ENCODE measurements at places on chromosomes 5 and 9.

GRCh38 chr5:51902512-51902911 lies 519.3 kb downstream of the ISL1 start:
- DNase-seq, result no peak

GRCh38 chr5:111935835-111936234 lies 178.8 kb upstream of the NREP start:
- DNase-seq, result no peak

DNA sequence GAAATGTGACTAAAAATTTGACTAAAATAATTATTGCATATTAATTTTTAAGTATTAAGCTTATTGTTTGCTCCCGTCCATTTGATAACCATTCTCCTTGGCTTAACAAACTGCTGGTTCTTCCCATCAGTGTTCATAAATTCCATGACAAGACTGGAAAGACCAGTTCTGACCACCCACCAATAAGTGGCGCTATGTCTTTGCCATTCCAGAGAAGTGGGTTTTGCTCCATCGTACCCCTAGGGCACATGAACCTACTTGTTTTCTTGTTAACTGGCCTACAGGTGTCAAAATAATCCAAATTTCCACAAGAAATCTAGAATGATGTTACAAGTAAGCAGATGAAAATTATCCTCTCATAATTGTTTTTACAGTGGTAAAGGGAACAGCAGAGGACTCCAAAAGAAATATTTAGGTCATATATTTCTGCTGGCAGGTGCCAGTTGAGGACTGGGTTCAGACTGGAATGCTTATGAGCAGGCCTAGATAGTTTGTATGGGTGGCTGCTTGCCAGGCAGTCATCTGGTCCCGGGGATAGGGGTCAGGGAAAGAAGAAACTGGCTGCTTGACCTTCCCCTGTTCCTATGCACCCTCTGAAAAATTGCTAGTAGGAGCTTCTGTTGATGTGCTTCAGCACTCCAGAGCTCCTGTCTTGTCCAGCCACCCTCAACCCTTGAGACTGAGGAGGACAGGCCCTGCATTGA lies 283.1 kb upstream of the ADAMTSL1 start:
- DNase-seq, result no peak

DNA sequence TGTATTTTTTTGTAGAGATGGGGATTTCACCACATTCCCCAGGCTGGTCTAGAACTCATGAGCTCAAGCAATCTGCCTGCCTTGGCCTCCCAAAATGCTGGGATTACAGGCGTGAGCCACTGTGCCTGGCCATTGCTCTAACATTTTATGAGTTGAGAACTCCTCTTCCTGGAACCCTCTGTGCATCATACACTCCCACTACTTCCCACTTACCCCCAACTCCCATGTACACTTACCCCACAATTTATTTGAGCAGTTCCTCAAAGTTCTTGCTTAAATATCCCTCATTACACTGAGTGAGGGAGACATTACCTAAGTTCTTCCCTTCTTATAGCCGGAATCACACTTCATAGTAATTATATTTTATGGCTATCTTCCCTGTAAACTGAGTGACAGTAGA lies 42.9 kb upstream of the GALNT10 start:
- no peak for DNase-seq

- DNase-seq, result no peak
Observed at GRCh38 chr5:124783285-124783684, 36.8 kb upstream of the ZNF608 start.

DNA sequence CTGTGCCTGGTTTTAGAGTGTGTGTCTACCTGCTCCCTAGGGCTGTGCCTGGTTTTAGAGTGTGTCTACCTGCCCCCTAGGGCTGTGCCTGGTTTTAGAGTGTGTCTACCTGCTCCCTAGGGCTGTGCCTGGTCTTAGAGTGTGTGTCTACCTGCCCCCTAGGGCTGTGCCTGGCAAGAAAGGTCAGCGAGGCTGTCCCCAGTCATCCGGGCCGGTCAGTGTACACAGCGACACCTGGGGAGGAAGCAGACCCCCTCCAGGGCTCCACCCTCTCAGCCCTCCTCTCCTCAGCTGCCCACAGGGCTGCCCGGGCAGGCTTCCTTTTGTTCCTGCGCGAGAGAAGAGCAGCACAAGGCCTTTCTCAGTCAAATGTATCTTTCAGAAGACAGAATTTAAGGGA lies 4.1 kb downstream of the NRARP start:
- no peak for DNase-seq

- DNase-seq, result no peak
Observed at GRCh38 chr9:126750941-126751725, 53.7 kb upstream of the ZBTB43 start.

GRCh38 chr5:172339264-172340180 lies 56.0 kb upstream of the UBTD2 start:
- no peak for DNase-seq

DNA sequence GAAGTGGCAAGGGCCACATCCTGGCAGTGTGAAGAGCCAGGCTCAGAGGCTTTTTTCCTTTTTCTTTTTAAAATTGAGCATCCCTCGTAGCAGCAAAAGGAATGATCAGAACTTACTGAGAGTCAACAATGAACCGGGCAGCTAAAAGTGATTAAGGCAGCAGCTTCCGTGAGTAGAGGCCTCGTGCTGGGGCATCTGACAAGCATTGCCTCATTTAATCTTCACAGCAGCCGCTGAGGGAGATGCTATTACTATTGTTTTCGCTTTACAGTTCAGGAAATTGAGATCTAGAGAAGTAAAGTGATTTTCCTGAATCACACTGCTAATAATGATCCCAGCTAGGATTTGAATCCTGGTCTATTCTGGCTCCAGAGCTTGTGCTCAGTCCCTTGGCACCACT lies 30.7 kb upstream of the PTGS1 start:
- no peak for DNase-seq

DNA sequence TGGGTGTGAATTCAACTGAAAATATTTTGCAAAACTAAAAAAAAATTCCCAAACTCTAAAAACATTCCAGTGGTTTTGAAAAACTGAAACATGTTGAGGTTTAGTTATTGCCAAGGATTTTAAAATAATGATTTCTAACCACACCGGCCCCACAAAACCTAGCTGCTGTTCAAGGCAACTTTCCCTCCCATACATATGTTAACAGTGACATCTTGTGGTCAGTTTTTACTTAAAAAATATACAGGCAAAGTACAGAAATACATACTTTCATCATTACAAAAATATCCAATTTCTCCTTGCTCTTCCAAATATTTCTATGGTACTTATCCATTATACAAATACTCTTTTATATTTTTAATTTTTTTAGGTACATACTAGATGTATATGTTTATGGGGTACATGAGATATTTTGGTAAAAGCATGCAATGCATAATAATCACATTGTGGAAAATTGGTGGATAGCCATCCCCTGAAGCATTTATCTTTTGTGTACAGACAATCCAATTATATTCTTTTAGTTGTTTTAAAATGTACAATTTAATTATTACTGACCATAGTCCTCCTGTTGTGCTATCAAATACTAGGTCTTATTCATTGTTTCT lies 34.4 kb upstream of the MRPS30 start:
- no peak for DNase-seq

GRCh38 chr9:90394871-90395270 lies 247.8 kb downstream of the DIRAS2 start:
- DNase-seq, result no peak

GRCh38 chr5:102762562-102763227 lies 7.6 kb downstream of the PAM start:
- no peak for DNase-seq

DNA sequence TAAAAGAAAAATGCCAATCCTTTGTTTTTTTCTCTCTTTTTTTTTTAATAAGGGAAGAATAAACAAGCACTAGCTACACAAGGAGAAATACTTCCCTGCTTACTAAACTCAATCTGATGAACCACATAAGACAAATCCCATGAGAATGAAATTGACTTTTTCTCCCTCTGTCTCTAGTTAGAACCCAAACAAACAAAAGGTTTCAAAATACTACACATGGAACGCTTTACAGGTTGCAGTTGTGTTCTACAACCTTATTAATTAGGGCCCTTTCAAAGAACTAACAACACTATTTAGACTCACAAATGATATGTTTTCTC lies 124.5 kb downstream of the PDE4D start:
- no peak for DNase-seq

GRCh38 chr5:90528601-90529193 lies 687 bp downstream of the LYSMD3 start:
- no peak for DNase-seq

- DNase-seq, result no peak
Observed at GRCh38 chr9:12968093-12968492, 193.3 kb downstream of the LURAP1L start.

DNA sequence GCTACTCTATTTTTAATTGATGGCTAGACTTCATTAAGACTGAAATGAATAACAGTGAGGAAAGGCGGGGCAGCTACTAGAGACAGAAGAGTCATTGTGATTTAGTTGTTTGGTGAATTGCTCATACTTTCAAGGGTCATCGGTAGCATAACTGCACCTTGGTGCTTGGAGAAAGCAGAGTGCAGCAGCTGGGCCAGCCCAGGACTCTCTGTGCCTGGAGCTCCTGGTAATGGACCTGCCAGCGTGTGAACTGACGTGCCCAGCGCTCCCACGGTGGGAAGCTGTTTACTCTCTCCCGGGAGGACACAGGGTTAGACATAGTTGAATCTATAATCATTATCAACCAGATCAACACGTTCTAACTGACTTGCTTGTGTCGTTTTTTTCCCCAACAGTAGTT lies 42.9 kb downstream of the LURAP1L start:
- no peak for DNase-seq

- DNase-seq, result no peak
Observed at GRCh38 chr9:126864771-126865170, 4.3 kb downstream of the ZBTB34 start.

Data from activated CD4-positive, alpha-beta T cell treated with anti-CD3 and anti-CD28 coated beads, Interleukin-2, amount 50 U/mL, for 48 hours (primary cell).